ENCODE measurements at places on chromosomes 16 and 17.

- no peak for DNase-seq
These were observed 17.9 kb upstream of the IRX5 start for GRCh38 chr16:54912720-54913119.

DNA sequence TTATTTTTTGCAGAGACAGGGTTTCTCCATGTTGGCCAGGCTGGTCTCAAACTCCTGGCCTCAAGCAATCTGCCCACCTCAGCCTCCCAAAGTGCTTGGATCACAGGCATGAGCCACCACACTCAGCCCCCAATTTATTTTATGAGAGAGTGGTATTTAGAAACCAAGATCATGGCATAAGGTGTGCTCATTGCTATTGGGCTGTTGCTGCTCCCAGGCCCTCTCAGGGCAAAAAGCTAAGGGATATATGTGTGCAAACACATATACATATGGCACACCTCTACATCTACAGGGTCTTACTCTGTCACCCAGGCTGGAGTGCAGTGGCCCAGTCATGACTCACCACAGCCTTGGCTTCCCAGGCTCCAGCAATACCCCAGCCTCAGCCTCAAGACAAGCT lies 15.0 kb upstream of the CMTM4 start:
- no peak for DNase-seq

GRCh38 chr17:62755141-62755851 lies 52.8 kb downstream of the MARCHF10 start:
- no peak for DNase-seq

DNA sequence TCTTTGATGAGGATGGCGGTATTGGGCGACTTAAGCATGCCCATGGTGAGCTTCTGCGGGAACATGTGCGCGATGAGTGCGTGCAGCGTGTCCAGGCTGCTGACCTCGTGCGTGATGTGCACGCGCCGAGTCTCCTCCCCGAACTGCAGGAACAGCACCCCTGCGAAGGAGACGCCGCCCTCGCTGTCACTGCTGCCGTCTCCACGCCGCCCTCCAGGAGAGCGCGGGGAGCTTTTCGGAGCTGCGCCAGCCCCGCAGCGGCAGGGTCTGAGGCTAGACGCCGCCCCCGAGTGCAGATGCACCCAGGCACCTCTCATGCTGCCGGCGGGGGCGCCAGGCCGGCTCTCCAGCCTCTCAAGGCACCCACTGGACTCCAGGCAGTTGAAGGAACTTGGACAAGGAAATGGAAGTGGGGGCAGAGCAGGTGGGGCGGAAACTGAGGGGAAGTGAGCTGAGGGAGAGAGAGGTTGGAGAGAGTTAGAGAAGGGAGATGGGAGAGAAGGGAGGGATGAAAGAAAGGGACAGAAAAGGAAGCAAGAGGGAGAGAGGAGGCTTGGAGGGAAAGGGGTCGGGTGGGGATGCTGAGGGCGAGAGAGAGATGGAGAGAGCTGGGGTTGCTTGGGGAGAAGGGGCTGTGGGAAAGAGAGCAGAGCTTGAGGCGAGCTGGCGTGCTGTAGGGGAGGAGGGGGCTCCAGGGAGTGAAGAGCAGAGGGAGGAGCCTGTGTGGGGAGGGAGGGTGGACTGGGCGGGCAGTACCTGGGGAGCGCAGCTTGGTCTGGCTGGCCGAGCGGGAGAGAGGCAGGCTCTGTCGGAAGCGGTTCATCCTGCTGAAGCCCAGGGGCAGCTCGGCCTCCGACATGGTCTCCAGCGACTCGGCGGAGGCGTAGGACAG lies 42.1 kb downstream of the SRCIN1 start:
- no peak for DNase-seq

- no peak for DNase-seq
These were observed 20.1 kb downstream of the ORC6 start for GRCh38 chr16:46709469-46710005.

DNA sequence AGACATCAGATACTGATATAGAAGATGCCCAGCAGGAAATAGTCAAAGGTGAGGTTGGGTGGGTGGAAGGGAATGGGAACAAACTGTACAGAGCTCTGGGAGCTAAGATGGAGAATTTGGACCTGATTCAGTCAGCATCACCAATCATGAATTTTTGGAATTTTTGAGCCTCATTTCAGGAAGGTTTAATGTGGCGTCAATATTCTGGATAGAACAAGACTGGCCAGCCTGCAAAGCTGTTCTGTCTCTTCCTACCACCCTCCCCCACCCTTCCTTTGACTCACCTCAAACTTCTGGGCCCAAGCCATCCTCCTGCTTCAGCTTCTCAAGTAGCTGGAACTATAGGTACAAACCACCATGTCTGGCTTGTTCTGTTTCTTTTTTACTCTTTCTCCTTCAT lies 32.6 kb downstream of the CTCF start:
- no peak for DNase-seq

DNA sequence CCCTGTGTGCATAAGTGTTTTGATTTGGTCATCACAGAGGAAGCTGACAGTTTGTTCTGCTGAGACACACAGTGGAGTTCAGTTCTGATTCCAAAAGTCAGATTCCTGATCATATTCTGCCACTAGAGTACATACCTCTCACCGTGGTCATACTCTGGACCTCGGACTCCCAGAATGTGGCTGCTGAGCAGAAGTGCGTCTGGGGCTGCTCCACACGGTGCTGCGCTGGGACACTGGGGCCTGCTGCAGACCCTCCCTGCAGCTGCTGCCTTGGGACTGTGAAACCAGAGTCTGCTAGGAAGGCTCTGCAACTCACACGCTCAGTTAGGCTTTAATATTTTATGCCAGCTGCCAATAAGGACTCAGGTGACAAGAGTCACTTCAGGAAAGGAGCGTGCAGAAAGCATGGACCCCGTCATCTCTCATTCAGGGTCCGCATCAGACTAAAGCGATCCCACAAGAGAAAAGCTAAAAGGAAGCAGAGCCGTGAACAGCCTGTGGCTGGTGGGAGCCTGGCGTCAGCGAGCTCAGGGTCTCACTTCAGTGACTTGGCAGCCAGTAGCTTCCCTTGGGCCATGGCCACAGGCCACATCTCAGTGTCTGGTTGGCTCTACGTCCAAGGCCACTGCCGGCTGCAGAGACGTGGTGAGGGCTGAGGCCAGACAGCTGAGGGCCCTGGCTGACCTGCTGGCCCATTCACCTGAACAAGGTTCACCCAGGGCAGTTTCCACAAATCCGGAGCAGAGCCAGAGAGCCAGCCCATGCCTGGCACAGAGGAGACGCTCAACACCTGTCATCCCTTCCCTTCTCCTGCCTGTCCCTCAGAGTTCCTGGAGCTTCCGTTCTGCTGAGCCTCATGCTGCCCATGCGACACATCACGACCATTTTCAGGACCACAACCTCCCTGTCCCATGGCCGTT lies 24.7 kb upstream of the KIFC3 start:
- DNase-seq = no peak

DNA sequence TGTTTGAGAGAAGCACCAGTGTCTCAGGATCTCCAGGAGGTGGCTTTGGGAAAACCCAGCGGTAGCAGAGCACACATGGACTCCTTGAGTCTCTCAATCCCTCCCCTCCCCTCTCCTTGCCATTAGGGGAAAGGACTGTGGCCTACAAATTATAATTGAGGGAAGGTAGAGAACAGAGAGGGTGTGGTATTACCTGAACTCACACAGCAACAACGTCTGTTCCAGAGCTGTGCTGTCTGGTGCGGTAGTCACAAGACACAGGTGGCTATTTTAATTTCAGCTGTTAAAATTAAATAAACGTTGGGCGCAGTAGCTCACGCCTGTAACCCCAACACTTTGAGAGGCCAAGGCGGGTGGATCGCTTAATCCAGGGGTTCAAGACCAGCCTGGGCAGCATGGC lies 110.2 kb downstream of the ABCC6 start:
- no peak for DNase-seq

GRCh38 chr16:1331712-1332617 lies 1.5 kb upstream of the BAIAP3 start:
- peak; percentile 70 for DNase-seq

- DNase-seq = no peak
These were observed 5.5 kb upstream of the RDM1 start for GRCh38 chr17:35936063-35936462.

DNA sequence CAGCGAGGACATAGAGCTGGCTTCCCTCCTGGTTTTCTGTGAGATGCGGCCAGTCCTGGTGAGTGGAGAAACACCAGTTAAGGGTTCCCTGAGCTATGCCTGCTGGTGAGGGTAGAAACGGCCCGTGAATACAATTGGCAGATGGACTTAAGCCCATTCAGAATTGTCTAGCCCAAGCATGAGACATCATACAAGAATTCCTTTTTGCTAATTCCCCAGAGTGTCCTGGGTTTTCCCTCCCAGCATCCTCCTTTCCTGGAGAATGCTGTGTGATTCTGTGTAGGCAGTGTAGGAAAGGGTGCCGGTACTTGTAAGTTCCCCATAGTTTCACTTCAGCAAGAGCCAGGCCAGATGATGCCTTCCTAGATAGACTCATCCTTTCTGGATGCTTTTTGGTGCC lies 65.1 kb downstream of the SDR42E1 start:
- no peak for DNase-seq

- DNase-seq = peak; percentile 34
These were observed 19.9 kb downstream of the TLE7 start for GRCh38 chr16:71421911-71422310.

- no peak for DNase-seq
These were observed 26.5 kb downstream of the DUSP14 start for GRCh38 chr17:37516127-37516571.

DNA sequence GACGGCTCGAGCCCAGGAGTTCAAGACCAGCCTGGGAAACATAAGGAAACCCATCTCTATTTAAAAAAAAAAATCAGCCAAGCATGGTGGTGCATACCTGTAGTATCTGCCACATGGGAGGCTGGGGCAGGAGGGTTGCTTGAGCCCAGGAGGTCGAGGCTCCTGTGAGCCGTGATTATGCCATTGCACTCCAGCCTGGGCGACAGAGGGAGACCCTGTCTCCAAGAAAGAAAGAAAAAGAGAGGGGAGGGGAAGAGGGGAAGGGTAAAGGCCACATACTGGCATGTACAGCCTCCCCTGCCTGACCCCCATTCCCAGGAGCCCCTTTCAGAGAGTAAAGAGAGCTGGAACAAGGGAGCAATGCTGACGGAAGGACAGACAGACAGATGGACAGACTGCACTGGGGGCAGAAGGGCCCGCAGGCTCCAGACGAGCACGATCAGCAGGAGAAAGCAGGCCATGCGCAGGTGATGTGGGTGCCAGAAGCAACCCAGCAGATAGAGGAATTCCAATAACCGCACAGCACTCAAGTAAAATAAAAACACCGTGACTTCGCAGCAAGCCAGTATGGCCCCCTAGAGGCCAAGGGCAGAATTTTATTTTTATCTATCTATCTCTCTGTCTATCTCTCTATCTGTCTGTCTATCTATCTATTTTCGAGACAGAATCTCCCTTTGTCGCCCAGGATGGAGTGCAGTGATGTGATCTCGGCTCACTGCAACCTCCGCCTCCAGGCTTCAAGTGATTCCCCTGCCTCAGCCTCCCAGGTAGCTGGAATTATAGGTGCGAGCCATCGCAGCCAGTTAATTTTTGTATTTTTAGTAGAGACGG lies 27.1 kb upstream of the SNN start:
- DNase-seq = peak; percentile 53

DNA sequence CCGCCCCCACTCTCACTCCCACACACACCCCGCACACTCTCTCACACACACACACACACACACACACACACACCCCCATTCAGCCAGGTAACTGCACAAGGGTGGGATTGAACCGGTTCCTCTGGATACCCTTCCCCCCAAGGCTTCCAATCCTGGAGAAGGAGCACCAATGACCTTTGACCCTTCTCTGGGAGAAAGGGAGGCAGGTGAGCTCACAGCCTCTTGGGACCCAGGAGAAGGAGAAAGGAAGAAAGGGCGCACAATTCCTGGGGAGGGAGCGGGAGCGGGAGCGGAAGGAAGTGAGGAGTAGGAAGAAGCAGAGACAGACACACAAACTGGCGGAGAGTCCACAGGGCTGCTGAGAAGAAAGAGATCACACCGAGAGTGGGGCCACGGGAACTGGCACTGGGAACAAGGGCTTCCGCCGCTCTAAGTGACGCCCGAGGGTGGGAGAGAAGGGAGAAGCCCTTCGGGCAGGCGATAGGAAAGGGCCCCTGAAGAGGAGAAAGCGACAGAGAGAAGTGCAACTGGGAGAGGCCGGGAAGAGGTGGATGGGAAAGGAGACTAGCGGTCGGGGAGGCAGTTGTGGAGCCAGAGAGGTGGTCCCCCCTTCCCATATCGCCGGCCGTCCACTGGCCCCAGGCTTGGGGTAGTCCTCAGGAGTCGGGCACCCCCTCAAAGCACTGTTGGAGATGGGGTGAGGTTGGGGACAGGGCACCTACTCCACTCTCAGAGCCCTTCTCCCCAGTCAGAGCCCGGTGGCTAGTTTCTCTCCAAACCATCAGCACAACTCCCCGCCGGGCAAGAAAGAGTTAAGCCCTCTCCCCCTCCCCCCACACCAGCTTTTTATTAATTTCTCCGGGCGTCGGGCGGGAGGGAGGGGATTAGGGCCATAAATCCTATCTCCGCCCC lies 1.3 kb downstream of the SAMD14 start:
- DNase-seq = no peak

GRCh38 chr17:9982159-9982558 lies 77.1 kb upstream of the RCVRN start:
- no peak for DNase-seq

GRCh38 chr17:50883850-50884438 lies 17.8 kb upstream of the TOB1 start:
- DNase-seq = no peak

GRCh38 chr17:38654411-38655398 lies 20.1 kb downstream of the EPOP start:
- DNase-seq = no peak

DNA sequence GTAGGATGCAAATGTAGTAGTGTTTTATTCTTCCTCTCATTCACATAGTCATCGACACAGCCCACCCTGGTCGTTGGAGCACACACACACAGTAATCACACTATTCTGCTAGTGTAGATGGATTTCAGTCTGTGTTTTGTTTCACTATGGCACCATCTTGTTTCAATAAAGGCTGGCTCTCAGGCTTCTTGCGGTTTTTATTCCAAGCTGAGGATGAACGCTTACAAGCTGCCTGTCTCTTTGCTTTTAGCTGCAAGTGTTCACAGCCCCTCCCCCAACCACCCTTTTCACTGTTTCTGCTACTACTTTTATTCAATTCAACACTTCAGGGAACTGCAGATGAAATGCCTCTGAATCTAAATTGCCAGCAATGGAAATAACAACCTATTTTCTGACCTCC lies 140.9 kb upstream of the PMFBP1 start:
- no peak for DNase-seq

GRCh38 chr17:30956764-30957374 lies 14.0 kb upstream of the RNF135 start:
- DNase-seq = no peak

DNA sequence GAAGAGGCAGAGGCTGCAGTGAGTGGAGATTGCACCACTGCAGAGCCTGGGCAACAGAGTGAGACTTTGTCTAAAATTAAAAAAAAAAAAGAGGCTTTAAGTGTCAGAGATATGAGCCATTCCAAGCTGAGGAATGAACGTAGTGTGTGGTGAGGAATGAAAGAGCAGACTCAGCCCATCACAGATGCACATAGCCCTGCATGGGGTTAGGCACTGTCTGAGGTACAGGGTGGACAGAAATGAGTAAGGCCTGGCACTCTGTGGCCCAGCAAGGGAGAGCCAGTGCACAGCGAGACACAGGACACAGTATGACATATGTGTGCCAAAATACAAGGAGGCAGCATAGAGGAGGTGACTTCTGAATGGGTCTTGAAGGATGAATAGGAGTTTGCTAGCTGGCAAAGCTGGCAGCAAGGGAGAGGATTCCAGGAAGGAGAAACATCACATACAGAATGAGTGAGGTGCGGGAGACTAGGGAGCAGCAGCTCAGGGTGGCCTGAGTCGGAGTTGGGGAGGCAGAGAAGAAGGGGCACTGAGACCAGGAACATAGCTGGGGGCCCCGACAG lies 8.7 kb upstream of the ZNF469 start:
- no peak for DNase-seq
